ENCODE measurements at places on chromosomes 1 and 21.

DNA sequence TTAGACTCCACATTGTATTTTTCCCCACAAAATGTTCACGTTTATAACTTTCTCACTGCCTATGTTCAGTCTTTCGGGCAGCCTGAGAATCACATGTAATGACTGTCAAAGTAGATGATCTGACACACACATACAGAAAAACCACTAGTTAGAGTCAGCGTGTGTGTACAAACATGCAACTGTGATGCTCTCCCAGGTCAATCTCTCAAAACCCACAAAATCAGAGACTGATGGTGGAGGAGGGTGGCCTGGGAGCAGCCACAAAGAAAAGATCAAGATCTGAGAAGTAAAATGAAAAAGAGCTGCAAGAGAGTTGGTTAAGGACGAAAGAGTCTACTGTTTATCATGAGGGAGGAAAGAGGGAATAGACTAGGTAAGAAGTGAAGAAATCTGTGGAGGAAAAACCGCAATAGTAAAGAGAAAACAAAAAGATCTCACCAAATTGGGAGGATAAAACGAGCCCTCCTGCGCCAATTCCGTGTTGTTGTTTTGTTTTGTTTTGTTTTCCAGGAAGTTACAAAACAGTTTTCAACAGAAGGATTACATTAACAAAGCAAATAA lies 2.3 kb downstream of the EGLN1 start:
- DNase-seq, result no peak

DNA sequence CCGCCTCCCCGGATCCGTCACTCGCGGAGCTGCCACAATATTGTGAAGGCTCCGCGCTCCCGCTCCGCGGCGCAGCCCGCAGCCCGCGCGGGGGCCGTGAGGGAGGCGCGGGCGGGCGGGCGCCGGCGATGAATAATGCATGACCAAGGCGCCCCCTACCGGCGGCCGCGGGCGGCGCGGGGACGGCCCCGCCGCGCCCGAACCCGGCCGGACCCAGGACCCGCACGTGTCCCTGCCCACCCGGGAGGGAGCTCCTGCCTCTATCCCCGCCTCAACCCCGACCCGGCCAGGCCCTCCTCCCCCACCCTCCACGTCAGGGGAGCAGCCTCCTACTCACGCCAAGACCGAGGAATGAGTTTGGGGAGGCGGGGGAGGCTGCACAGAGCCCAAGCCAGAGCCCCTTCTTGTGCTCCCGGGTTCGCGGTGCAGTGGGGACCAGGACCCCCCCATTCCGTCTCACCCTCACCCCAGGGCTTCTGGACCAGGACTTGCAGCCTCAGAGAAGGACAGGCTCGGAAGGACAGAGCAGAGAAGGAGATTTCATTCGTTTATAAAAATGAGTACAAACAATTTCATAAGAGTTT lies 70.8 kb upstream of the CASZ1 start:
- DNase-seq, result peak; percentile 61

- DNase-seq, result no peak
Observed at GRCh38 chr21:22889445-22889844, 1891.2 kb downstream of the NCAM2 start.

- DNase-seq, result no peak
Observed at GRCh38 chr1:18646786-18647410, 16.3 kb downstream of the PAX7 start.

DNA sequence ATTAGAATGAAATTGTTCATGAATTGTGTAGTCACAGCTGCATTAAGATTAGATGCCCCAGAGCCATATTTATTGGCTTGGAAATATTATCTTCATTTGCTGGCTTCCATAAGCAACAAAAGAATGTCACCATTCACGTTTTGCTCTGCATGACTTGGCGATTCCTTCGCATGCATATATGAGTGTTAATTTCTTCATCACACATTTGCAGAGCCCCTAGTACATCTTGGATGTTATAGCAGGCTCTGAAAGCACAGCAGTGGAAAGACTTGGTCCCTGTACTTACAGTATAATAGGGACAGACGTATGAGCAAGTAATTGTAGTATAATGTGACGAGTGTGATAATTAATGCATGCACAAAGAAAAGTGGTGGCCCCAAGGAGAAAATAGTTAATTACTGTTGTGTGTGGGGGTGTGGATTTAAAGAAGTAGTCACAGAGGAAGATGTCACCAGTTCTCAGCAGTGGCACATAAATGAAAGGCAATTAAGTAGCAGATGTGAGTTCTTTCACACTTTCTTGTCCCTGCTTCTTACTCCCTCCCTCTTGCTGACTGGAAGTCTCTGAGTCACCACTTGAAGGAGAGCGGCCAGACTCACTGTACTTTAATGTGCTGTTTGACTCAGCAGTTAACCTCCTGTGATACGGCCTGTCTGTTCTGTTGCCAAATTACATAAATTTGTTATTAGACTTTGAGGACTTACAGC lies 21.0 kb downstream of the S100A10 start:
- no peak for DNase-seq

DNA sequence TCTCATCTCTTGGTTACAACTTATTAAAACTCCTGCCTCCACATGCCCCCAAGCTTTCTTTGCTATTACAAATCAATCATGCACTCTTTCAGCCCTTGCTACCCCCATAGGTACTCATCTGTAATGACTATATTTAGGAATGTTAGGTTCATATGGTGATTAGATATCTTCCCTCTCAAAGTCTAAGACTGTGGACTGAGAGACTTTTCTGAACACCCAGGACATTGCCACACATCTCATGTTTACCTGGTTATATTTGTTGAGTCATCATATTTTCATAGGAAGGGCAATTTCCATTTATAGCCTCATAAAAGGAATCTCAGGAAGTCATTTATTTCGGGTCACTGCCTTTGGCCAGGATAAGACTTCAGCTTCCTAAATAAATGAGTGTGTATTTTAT lies 81.5 kb upstream of the LPGAT1 start:
- DNase-seq, result no peak

- no peak for DNase-seq
Observed at GRCh38 chr21:43210454-43211071, 41.8 kb downstream of the CRYAA start.

DNA sequence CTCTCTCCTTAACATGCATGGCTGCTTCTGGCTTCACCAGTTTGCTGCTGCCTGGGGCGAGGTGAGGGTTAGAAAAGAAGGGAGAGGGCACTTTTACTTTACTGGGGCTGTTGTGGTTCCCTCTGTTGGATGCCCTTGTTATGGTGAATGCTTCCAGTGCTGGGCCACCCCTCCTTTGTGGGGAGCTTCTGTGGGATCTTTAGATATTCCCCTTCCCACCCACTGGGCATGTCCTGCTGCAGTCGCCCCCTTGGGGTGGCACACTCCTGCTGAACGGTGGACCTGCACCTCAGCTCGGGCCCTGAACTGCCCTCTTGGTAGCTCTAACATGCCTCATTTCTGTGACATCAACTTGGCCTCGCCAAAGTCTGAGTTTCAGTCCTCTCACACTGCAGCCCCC lies 6.0 kb downstream of the TNN start:
- DNase-seq, result no peak

DNA sequence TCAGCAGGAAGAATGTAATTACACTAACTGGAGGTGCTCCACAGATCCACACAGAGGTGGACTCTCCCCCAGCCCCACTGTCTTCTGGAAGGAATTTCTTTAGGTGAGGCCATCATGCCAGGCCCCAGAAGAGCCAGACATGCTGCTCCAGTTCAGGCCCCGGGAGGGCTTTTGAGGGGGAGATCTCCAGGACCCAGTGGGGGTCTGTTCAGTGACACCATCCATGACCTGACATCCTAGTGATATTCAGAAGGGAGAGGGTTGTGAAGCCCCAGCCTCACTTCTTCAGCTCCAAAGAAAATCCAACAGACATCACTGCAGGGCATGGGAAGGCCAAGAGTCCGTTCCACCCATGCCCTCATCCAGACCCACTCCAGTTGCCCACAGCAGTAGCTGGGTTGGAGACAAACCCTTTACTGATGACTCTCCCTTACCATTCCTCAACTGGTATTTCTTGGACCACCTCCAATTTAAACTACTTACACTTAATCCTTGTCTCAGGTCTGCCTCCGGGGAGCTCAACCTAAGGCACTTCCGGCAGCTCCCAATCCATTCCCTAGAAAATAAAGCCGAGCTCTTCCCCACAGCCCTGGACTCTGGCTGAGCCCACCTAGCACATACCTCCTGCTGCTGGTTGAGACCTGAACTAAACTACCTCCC lies 39.2 kb downstream of the CSMD2 start:
- no peak for DNase-seq

DNA sequence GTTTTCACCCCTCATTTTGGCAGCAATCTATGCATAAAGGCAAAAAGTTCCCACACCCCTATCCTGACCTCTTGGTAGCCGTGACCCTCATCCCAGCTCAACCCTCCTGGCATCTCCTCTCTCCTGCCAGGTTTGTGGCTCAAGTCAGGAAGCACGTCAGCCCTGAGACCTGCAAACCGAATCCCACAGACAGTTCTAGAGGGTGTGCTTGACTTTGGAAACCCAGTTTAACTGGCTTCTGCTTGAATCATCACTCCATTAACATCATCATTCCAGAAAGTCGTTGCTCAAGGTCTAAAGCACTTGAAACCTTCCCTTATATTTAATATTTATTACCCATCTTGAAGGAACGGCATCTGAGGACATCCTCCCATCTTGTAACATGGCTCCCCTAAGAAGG lies 133.4 kb upstream of the ERG start:
- no peak for DNase-seq

DNA sequence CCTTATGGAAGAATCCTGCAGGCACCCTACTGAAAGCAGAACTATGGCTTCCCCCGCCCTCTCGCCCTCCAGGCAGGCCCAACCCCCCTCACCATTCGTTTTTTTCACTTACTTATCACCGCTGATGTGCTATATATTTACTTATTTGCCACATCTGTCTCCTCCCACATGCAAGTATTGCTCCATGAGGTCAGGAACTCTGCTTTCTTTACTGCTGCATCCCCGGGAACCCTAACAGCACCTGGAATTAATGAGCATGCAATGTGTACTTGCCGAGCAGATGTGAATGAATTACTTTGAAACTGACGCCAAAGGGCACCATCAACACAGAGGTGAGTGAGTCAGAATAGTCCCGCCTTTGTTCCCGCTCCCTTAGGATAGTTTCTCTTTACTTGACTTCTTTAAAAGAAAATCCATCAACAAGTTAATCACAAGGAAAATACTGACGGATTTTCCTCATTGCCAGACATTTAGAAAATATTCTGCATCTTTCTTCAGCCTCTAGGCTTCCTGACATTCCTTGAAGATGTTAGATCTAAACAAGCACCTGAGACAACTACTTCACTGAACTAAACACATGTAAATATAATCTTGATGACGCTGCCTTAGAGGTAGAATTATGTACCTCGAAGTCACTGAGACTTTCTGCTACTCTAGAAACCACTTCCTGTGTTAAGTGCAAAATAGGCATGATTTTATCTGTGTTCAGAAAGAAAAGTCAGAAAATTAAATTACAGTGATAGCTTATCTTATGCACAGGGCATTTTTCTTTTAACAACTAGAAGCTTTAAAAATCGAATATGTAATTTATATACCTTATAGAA lies 17.5 kb upstream of the RAB4A start:
- no peak for DNase-seq

DNA sequence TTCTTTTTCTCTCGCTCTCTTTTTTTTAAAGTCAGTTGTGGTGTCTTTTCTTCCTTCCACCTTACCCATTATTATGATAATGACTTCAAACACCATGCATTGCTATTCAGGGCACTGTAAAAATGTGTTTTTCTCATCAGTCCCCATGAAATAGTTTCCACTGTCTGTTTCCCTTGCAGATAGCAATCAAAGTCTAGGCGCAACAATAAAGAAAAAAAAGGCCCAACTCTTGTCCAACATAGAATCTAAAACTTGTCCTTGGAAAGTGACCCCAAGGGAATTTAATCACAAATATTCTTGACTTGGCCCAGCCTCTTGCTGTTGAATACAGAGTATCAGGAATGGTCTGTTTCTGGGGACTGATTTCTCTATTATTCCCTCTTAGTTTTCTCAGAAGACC lies 382.5 kb downstream of the PLPP3 start:
- no peak for DNase-seq

GRCh38 chr1:50975436-50975835 lies 5.4 kb downstream of the CDKN2C start:
- no peak for DNase-seq

- no peak for DNase-seq
Observed at GRCh38 chr21:43305336-43305665, 121.6 kb downstream of the SIK1 start.

DNA sequence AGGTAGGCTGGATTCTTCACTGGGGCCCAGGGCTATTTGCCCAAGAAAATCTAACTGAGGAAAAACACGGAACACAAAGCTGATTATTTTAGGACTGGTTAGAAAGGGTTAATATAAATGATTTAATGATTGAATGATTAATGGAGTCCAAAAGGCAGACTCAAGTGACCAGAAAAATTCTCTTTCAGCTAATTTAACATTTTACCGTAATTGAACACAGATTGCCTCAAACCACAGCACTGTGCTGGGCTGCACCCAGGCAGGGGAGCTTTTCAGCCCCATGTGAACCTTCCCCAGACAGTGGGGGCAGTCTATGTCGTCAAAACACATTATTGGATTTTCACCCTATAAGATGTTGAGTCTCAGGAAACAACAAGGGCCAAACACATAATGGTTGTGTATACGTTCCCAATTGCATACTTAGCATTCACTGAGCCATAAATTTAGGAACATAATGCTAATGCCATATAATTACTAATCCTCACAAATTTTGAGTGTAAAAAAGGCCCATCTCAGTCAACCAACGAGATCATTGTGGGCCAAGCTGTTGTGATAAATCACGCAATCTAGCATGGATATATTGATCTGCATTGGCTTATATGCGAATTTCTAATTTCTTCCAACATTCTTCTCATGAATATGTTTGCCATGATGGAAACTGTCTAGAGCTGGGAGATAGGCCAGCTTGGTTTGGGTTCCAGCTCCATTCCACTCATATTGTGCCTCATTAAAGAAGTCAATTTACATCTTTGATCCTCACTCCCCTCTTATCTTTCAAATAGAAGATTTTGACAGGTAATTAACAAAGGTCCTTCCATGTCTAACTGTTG lies 27.7 kb downstream of the DSCAM start:
- no peak for DNase-seq

- no peak for DNase-seq
Observed at GRCh38 chr1:155645034-155645598, 35.1 kb downstream of the MSTO1 start.

GRCh38 chr1:111884772-111885443 lies 104.6 kb downstream of the KCND3 start:
- no peak for DNase-seq

DNA sequence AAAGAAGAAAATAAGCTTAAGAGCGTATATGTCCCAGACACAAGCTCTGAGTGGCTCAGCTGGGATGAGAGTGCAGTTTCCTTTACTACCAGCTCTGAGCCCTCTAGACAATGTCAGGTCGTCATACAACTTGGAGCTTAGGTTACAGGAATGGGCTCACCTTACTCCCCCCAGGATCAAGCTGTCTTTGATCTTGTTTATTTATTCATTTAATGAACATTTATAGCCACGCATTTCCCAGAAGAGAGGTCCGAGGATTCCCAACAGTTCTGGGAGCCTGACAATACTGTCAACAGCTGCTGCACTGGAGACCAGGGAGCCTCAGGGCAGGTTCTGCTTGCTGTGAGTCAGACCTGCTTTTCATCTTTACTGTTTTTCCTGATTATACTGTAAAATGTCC lies 378.9 kb downstream of the PLPP3 start:
- DNase-seq, result no peak

GRCh38 chr1:159067699-159068621 lies 8.6 kb downstream of the AIM2 start:
- DNase-seq, result no peak

All from activated naive CD4-positive, alpha-beta T cell treated with anti-CD3 and anti-CD28 coated beads, Interleukin-2, amount 50 U/mL, for 72 hours (primary cell).